Cardiac ventricle fibroblast (primary cell): ENCODE measurements at places on chromosomes 12 and 14. TPM values are rescaled to one million over a fixed set of nuclear protein-coding genes. Genes with fewer than 3 reads are reported as not detected.

SIRT4 gene
- 0.50 and 2.6 TPM in 2 replicates for total RNA-seq

FGF23 gene
- total RNA-seq: not detected in 2 replicates

TBC1D30 gene
- 1.00 and 1.0 TPM in 2 replicates for total RNA-seq

RPGRIP1 gene
- total RNA-seq: not detected in 2 replicates

JAG2 gene
- 0.81 and 1.9 TPM in 2 replicates for total RNA-seq

CD69 gene
- total RNA-seq: not detected in 2 replicates

GOLGA5 gene
- 42.9 and 49.0 TPM in 2 replicates for total RNA-seq

CDH24 gene
- 3.2 TPM in 2 replicates for total RNA-seq

RASAL1 gene
- not detected in 2 replicates for total RNA-seq

C12orf76 gene
- 17.5 and 18.0 TPM in 2 replicates for total RNA-seq

SYNDIG1L gene
- not detected in 2 replicates for total RNA-seq

PRB2 gene
- not detected in 2 replicates for total RNA-seq

IL26 gene
- total RNA-seq: not detected in 2 replicates

SMCO2 gene
- total RNA-seq: not detected in 2 replicates

ZFHX2 gene
- 0.44 TPM in 1 of 2 replicates, not detected in the other for total RNA-seq

JKAMP gene
- total RNA-seq: 40.7 and 46.7 TPM in 2 replicates

DPPA3 gene
- total RNA-seq: not detected in 2 replicates

TMEM179 gene
- not detected in 2 replicates for total RNA-seq

CPNE6 gene
- not detected in 2 replicates for total RNA-seq

AICDA gene
- not detected in 2 replicates for total RNA-seq

ENDOU gene
- not detected in 2 replicates for total RNA-seq
